ENCODE measurements at places on chromosomes 1 and 21. TPM values are rescaled to one million over a fixed set of nuclear protein-coding genes. Genes with fewer than 3 reads are reported as not detected.

The CD244 gene
- 1.6 TPM for polyA plus RNA-seq

The IGSF9 gene
- 0.08 TPM for polyA plus RNA-seq

The FABP3 gene
- not detected for polyA plus RNA-seq

The NKAIN1 gene
- polyA plus RNA-seq: not detected

The CCT8 gene
- polyA plus RNA-seq: 141 TPM

The GPR25 gene
- 41.1 TPM for polyA plus RNA-seq

The SDC3 gene
- not detected for polyA plus RNA-seq

The LCE1E gene
- not detected for polyA plus RNA-seq

The FAM167B gene
- polyA plus RNA-seq: not detected

The RNF186 gene
- polyA plus RNA-seq: not detected

The BRDT gene
- not detected for polyA plus RNA-seq

The LRRIQ3 gene
- 3.9 TPM for polyA plus RNA-seq

The TSPAN1 gene
- not detected for polyA plus RNA-seq

The TTC24 gene
- polyA plus RNA-seq: 0.38 TPM

The TMEM269 gene
- not detected for polyA plus RNA-seq

The RUNX1 gene
- 9.2 TPM for polyA plus RNA-seq

The DYNLT4 gene
- not detected for polyA plus RNA-seq

The CELA3B gene
- not detected for polyA plus RNA-seq

The ESRRG gene
- polyA plus RNA-seq: 0.43 TPM

The DIRAS3 gene
- not detected for polyA plus RNA-seq

The KCNE2 gene
- polyA plus RNA-seq: not detected

The NENF gene
- polyA plus RNA-seq: 35.7 TPM

The CCDC190 gene
- polyA plus RNA-seq: not detected

The RNU1-1 gene
- polyA plus RNA-seq: not detected

The EPHB2 gene
- polyA plus RNA-seq: not detected

The MX1 gene
- 128 TPM for polyA plus RNA-seq

The PPIE gene
- polyA plus RNA-seq: 83.7 TPM

The SPRR2B gene
- polyA plus RNA-seq: not detected

The UBE2J2 gene
- polyA plus RNA-seq: 74.3 TPM

The FCGR3B gene
- polyA plus RNA-seq: 0.18 TPM

The OR6N1 gene
- polyA plus RNA-seq: not detected

The KRTAP19-1 gene
- polyA plus RNA-seq: not detected

The CFH gene
- not detected for polyA plus RNA-seq

The CCDC27 gene
- polyA plus RNA-seq: not detected

The ARF1 gene
- polyA plus RNA-seq: 428 TPM

The NHLH1 gene
- not detected for polyA plus RNA-seq

The TRIM45 gene
- polyA plus RNA-seq: 0.10 TPM

The USP48 gene
- 58.4 TPM for polyA plus RNA-seq

The CD5L gene
- polyA plus RNA-seq: not detected

The PRELP gene
- polyA plus RNA-seq: not detected

The SERTAD4 gene
- polyA plus RNA-seq: not detected

The ELOVL1 gene
- 69.6 TPM for polyA plus RNA-seq

The MYOM3 gene
- polyA plus RNA-seq: not detected

The LCK gene
- 80.5 TPM for polyA plus RNA-seq

The CGN gene
- polyA plus RNA-seq: not detected

The CELA2B gene
- polyA plus RNA-seq: not detected

The HTR6 gene
- polyA plus RNA-seq: not detected

The MATN1 gene
- not detected for polyA plus RNA-seq

The CHIA gene
- polyA plus RNA-seq: 1.0 TPM

The CBS gene
- polyA plus RNA-seq: not detected
